ENCODE measurements at places on chromosomes 6 and 20.

DNA sequence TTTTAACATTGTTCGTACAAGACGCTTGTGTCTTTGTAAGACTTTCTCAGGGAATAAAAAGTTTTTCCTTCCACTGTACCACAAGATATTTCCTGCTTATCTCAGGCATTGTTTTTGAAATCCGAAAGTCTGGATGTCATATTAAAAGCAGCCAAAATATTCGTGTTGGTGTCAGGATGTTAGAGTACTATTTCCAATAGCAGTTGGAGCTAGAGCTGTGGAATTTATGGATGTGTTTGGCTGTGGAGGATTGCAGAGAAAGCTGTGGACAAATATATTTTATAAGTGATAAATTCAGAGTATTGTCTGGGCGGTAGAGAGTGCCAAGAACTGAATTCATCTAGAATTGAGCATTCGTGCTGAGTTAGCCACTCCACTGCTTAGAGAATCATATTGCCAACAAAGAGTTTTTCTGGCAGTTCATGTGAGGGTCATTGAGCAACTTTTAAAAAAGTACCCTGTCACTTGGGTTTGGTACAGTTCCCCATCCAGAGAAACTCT is 57.7 kb downstream of the ZDHHC14 start:
- no peak for DNase-seq

DNA sequence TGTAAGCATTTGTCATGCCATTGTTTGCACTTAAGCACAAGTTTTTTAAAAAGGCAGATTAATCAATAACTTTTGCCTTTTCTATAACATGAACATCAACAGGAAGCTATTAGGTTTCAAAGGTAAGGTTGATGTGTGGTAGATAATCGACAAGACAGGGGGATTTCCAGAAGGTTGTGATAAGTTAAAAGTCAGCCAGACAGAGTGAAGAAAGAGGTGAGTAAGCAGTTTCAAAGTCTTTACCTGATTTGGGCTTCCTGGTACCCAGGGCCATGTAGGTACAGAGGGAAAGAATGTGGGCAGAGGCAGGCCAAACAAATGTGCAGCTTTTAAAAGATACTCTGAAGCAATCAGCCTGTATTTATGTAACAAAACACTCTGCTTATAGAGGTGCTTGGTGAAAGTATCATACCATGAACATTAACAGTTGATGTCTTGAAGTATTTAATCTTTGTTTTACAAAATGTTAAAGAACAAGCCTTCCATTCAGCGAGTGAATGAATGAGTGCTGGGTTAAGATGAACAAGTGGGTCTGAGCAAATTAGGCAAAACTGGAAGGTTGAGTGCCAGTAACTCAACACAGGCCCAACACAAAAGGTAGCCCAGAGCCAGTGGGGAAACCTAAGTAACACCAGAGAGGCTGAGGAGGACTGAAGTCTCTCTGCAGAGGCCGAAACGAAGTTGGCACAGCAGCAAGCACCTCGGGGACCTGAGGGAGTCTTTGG is 60.2 kb downstream of the LRRC1 start:
- no peak for DNase-seq

DNA sequence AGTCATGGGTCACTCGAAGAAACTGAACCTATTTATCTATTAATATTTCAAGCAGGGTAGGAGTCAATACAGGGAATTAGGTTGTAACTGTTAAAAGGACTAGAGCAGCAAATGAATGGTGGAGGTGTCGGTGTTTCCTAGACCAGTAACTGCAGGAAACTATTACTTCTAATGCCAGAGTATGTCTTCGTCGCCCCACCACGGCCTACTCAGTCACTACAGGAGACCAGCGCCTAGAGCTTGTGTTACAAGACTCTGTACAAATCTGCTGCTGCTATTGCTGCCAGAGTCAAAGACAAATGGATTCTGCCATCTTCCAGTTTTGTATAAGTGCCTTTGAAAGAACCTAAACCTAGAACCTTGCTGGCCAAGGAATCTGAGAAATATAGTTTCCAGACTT is 343.9 kb downstream of the SOX4 start:
- no peak for DNase-seq

DNA sequence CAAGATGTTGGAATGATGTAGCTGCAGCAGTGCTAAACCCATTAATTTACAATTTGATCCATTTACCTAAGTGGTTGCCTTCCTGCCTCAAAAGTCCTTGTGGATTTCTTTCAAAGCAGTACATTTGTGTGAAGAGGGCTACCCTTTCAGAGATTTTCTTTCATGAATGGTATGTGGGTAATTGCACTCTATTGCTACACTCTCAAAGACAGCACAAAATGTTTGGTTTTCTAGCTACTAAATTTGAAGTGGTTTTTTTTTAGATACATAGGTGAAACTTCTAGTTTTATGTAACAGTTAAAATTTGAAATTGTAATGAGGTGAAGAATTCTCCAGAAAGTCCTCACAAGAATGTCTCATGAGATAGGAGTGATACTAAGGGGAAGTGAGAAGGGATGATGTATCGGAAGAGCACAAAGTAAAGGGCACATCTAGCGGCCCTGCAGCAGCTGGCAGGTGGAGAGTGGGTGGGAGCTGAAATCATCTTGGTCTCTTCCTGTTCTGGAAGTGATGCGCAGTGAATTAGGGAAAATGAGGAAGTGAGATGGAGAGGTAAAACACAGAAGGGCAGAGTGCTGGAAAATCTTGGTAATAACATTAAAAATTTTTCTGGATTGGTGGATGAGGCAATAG is 236.8 kb upstream of the MAN1A1 start:
- peak; percentile 56 for DNase-seq

DNA sequence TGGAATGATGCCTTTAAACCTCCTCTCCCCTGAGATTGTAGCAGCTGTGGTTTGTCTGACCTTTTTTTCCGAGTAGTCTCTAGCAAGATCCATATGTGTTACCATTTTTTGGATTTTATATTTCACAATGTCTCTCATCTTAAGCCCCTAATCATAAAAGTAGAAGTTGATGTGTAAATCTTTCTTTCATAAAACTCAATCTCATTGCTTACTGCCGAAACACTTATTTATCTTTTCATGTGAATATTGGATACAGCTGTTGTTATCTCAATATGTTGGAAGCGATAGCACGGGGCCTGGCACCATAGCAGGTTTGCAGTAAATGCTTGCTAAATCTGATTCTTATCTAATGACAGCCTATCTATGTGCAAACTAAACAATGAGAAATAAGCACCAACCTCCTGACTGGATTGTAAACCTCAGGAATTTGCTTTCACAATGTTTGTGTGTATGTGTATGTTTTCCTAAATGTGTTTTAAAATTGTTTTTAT is 14.2 kb downstream of the SMPDL3A start:
- DNase-seq, result no peak

DNA sequence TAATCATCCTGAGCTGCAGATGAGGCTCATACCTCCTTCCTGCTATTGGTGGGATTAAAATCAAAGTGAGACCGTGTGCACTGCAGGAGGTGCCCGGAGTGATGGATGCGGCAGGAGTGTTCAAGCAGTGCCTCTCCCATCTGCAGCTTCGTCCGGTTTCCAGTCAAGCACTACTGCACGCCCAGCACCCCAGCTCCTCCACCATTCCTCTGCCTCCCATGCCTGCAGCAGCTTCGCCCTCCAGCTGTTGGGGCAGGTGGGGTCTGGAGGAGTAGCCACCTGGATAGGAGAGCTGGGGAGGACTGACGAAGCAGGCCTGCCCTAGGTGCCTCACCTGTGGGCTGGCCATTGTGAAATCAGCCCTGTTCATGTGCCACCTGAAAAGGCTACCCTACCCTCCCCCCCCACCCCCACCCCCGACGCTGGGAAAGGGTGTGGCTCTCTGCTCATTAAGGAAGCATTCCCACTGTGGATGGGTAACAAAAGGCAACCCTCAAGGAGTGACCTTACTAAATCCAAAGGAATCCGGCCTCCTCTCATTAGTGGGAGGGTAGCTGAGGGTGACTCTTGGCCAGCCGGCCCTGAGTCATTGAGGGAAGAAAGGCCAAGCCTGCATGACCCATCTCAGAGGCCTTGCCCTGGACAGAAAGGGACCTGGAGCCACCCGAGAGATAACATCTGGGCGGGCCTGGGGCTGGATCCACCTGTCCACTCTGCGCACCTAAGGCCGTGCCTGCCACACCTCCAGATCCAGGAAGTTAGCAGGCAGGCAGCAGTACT is 115.9 kb upstream of the ARMC2 start:
- DNase-seq, result no peak

DNA sequence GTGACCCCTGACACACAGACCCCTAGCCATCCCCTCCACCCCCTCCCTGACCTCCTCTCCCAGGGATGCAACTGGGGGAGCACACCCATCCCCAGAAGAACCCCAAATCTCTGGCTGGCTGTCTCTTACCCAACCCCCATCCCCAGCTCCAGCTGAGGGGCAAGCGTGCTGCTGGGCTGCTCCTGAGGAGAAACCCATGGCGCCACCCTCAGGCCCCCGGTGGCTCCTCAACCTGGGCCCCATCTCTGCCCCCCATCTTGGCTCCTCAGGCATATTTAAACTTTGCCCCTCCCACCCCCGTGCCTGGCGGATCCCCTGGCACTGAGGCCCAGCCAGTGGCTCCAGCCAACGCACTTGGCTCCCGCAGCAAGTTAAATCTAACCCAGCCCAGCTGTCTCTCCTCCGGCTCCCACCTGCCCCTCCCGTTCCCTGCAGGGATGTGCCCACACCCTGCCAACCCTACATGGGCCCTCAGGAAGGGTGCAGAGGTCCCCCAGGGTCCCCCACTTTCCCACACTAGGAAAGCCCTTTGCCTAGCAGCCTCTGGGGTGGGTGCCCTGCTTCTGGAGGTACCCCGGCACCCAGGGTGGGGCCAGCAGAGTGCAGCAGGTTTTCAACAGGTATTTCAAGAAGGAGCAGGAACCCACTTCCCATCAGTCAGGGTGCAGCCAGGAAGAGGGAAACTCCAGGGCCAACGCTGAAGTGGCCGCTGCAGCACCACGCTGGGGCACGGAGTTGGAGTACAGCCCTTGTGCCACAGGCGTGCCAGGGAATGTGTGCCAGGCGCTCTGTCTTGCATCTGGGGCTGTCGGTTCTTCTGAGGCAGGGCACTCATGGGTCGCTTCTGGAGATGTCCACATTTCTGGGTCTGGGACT is 5.3 kb upstream of the OSBPL2 start:
- no peak for DNase-seq

- DNase-seq, result no peak
These were observed 9.1 kb upstream of the MAPK13 start for GRCh38 chr6:36120979-36121786.

GRCh38 chr6:7899889-7900213 is 10.7 kb downstream of the TXNDC5 start:
- DNase-seq, result no peak

DNA sequence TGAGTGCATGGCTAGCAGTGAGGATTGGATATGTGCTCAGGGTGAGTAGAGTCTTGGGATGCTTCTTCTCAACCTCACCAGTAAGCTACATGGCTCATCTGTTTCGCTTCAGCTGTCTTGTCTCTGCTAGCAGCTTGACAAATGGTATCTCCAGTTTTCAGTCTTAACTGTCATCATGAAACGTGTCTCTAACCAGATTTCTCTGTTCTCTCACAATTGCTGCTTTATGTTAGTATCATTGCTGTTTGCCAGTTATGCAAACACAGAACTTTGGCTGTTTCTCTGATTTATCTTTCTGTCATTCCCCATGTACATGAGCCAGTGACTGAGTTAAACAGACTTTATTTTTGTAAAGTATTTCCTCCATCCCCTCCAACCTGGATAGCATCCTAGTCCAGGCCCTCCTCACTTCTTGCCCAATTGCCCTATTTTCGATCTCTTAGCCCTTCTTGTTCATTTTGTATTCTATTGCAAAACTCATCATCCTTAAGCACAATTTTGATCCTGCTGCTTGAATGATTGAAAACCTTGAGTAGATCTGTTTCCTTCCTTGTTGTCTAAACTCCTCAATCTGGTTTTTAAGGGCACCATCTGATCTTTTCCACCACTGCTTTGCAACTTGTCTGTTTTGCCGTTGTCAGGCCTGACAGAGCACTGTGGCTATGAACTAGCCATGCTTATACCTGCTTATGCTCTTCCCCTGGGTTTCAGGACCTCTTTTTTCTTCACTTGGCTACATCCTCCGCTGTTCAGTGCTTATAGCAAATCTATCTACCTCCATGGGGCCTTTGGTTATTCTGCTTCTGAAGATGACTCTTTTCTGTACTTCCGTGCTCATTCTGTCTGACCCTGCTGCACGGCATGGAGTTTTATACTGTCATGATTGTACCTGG is 37.7 kb upstream of the ADIG start:
- peak; percentile 41 for DNase-seq

- no peak for DNase-seq
These were observed 2.1 kb upstream of the DIDO1 start for GRCh38 chr20:62928246-62928939.

GRCh38 chr6:23890543-23891227 is 235.3 kb upstream of the NRSN1 start:
- DNase-seq, result no peak

- DNase-seq, result peak; percentile 72
These were observed 10.0 kb upstream of the NCOA7 start for GRCh38 chr6:125780540-125781313.
